Activated T-cell treated with anti-CD3 and anti-CD28 coated beads, Interleukin-2, amount 50 U/mL, for 24 hours (primary cell): ENCODE measurements at places on chromosomes 3 and 15.
A peak's percentile ranks its signal among the peaks of the same experiment; 100 is the strongest.

GRCh38 chr3:55819005-55819404 is 331.9 kb upstream of the WNT5A start:
- no peak for DNase-seq

GRCh38 chr3:100169201-100169920 is 55.1 kb upstream of the FILIP1L start:
- no peak for DNase-seq

DNA sequence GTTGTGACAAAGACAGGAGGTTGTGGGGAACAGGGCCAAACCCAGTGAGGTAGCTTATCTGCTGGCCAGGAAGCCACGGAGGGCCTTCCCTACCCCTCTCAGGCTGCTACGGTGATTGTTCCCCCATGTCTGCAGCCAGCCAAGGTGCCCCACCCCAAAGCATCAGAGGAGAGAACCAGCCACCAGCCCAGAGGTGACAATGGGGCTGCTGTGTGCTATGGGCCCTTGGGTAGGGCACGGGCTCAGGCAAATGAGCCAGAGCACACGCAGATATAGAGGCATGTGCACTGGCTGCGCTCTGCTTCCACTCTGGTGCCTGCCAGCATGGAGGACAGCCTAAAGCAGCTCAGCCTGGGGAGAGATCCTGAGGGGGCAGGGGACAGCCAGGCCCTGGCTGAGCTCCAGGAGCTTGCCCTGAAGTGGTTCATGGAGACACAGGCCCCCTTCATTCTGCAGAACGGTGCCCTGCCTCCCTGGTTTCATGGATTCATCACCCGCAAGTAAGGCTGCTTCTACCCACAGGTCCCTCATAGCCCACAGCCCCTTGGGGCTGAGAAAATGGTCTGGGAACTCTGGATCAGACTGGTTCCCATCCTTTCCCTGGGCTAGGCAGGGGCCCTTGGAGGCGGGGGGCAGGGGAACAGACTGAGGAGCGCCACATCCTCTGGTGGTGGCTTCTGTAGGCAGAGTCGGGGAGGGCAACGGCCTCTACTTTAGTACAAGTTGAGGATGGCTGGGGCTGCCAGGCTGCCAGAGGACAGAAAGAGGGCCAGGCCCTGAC is at the start of gene SH2D7:
TSS of gene SH2D7 (plus strand) at position 301 of the 781 bp plus-strand sequence. CDS start at position 325, 24 bp downstream.
- DNase-seq: peak; percentile 24

- no peak for DNase-seq
Measured at GRCh38 chr3:137116619-137117018, 158.8 kb downstream of the IL20RB start.

GRCh38 chr15:29090617-29091466 is 178.8 kb downstream of the NSMCE3 start:
- peak; percentile 73 for DNase-seq

DNA sequence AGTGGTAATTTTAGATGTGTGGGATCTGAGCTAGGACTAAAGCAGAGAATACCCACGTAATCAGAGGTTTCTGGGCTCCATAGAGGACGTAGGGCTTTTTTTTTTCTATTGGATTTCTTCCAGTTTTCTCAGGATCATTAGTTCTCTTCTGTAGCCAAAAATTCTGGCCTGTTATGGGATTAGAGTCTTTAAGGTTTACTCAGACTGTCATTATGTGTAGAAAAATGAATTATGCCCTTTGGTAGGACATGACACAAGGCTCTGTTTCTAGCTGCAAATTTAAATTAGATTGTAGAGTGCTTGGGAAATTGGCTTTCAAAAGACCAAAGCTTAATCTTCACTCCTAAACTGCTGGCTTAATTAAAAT is 1.9 kb downstream of the SETD5 start:
- DNase-seq: no peak

DNA sequence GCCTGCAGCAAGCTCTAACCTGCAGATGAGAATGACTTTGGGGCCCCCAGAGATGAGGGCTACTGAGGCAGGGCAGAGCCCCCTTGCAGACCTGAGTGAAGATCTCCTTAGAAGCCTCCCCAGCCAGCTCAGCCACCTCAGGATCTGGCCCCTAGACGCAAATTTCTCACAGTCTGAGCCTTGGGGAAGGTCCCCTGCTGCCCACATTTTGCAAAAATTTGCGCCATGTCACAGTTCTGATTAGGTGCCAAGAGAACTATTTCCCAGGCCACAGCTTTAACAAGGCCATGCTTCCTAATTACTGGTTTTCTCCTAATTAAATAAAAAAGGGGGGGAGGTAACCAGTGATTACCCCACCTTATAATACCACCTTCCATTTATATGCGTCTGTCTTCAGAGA is 81.0 kb upstream of the HES1 start:
- DNase-seq: no peak

DNA sequence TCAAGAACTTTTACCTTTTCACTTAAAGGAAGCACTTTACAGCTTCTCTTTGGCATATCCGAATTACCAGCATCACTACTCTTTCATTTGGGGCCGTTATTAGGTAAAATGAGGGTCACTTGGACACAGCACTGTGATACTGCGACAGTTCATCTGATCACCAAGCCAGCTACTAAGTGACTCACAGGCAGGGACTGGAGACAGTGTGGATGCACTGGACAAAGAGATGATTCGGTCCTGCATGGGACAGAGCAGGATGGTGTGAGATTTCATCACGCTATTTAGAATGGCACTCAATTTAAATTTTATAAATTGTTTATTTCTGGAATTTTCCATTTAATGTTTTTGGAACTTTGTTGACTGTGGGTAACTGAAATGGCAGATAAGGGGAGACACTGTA is 166.9 kb upstream of the IL12A start:
- no peak for DNase-seq

- DNase-seq: no peak
Measured at GRCh38 chr15:66149871-66150270, 103.7 kb downstream of the MEGF11 start.

- DNase-seq: no peak
Measured at GRCh38 chr3:2921903-2922302, 188.3 kb downstream of the IL5RA start.

DNA sequence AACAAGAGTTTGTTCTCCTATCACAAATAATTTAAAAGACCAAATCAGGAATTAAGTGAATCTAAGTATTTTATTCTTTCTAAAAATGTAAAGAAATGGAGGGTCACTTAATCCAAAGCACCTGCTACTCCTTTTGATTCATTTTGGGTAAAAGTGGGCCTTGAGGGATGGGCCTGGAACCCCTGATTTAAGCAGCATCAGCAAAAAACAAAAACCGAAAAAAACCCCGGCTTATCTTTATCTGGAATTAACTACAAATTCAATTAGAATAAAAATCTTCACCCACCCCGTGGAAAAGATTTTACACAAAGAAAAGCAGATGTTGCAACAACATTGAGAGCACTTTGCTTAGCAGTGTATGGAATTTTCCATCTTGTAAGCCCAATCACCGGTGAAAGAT is 1018.2 kb downstream of the MCTP2 start:
- no peak for DNase-seq

DNA sequence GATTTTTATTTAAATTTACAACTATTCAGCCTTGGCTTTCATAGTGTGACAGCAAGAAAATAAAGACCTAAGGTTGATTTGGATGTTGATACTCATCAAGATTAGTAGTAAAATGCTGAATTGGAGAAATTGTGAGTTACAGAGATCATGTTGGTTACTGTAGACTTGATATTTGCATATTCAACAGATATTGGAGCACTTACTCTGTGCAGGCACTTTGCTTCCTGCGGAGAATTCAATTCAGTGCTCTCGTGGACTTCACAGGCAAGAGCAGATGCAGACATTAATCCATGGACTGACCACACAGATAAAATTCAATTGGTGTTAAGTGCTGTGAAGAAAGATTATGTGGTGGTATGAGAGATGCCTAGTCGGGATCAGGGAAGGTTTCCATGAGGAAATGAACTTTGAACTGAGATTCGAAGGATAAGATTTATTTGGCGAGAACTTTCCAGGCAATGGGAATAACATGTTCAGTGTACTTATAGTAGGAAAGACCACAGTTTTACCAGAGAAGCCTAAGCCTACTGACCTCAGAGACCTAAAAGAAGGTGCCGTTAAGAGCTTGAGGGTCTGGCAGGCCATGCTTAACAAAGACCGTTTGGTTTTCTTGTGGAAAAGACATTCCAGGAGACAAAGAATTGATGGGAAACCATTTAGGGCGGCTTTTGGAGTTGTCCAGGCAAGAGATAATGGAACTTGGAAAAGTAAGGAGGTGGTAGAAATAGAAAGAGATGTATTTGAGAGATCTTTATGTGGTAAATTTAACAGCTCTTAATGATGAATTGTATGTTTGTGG is 4.3 kb downstream of the SELENOT start:
- DNase-seq: no peak
